Gastrocnemius medialis (tissue), 4 donors: ENCODE measurements at places on chromosomes 2 and 18. TPM values are rescaled to one million over a fixed set of nuclear protein-coding genes. Genes with fewer than 3 reads are reported as not detected.
A peak's percentile ranks its signal among the peaks of the same experiment; 100 is the strongest.

Gene DNAJC5G
- not detected for total RNA-seq

- H3K4me3 ChIP-seq, result no peak overlapping the region
- H3K27ac ChIP-seq, result no peak overlapping the region
- no peaks in the 10 kb centered on the region for H3K27me3 ChIP-seq
- peak; percentile 51 for DNase-seq
- no peaks in the 10 kb centered on the region for H3K36me3 ChIP-seq
These were observed 159.4 kb downstream of the TPO start for GRCh38 chr2:1572638-1573037.

GRCh38 chr18:48410095-48410920 lies 1.1 kb upstream of the ZBTB7C start:
- peak; percentile 84 for DNase-seq
- H3K36me3 ChIP-seq, result no peaks in the 10 kb centered on the region
- peak overlapping the region; percentile 88 for H3K4me3 ChIP-seq

GRCh38 chr2:241375300-241375699 lies 19.2 kb downstream of the FARP2 start:
- no peak overlapping the region for H3K27ac ChIP-seq
- H3K4me1 ChIP-seq, result peaks cover 20% of the 10 kb centered on the region
- no peak overlapping the region for H3K4me3 ChIP-seq

GRCh38 chr2:181104512-181105115 lies 124.2 kb downstream of the UBE2E3 start:
- H3K4me3 ChIP-seq, result no peak overlapping the region
- H3K27ac ChIP-seq, result no peak overlapping the region
- no peaks in the 10 kb centered on the region for H3K27me3 ChIP-seq
- H3K4me1 ChIP-seq, result no peaks in the 10 kb centered on the region
- no peak for DNase-seq
- no peaks in the 10 kb centered on the region for H3K36me3 ChIP-seq

- peak overlapping the region; percentile 74 for H3K27ac ChIP-seq
- DNase-seq, result no peak
- H3K36me3 ChIP-seq, result peaks cover 76% of the 10 kb centered on the region
- no peak overlapping the region for H3K4me3 ChIP-seq
- peaks cover 23% of the 10 kb centered on the region for H3K4me1 ChIP-seq
- H3K27me3 ChIP-seq, result no peaks in the 10 kb centered on the region
These were observed 214.2 kb downstream of the DYSF start for GRCh38 chr2:71667256-71668182.
